Right cardiac atrium (tissue), 5 donors: ENCODE measurements at places on chromosomes 6 and 20. TPM values are rescaled to one million over a fixed set of nuclear protein-coding genes. Genes with fewer than 3 reads are reported as not detected.

DNA sequence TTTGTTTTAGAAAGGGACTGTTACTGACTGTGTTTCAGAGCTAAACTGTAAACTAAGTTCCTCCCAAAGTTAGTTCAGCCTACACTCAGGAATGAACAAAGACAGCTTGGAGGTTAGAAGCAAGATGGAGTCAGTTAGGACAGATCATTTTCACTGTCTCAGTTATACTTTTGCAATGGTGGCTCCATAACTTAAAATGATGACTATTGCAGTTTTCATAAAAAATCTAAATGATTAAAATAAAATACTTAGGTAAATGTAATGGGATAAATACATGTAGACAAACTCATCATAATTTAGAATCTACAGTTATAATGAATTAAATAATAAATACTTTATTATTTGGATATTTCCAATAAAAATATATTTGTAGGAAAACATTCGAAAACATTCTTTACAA, 590.6 kb downstream of the EPHA7 start:
- DNase-seq: no peak

- no peak for DNase-seq
These were observed 1027.4 kb upstream of the FLRT3 start for GRCh38 chr20:15364781-15365180.

GRCh38 chr6:147787417-147787816, 278.9 kb downstream of the SAMD5 start:
- no peak for DNase-seq

GRCh38 chr6:149965194-149966020, 1.7 kb downstream of the ULBP1 start:
- DNase-seq: no peak

Gene OXT
- total RNA-seq: not detected
